ENCODE measurements at places on chromosomes 4 and X.

DNA sequence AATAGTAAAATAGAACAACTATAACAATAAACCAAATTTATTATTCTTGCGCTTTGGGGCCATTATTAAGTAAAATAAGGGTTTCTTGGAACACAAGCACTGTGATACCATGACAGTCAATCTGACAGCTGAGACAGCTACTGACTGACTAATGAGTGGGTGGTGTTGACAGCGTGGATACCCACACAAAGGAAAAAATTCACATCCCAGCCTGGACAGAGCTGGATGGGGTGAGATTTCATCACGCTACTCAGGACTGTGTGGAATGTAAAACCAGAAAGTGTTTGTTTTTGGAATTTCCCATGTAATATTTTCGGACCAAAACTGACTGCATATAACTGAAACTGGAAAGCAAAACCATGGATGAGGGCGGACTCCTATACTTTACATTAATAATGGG is 48.8 kb downstream of the IGFBP7 start:
- DNase-seq: no peak

DNA sequence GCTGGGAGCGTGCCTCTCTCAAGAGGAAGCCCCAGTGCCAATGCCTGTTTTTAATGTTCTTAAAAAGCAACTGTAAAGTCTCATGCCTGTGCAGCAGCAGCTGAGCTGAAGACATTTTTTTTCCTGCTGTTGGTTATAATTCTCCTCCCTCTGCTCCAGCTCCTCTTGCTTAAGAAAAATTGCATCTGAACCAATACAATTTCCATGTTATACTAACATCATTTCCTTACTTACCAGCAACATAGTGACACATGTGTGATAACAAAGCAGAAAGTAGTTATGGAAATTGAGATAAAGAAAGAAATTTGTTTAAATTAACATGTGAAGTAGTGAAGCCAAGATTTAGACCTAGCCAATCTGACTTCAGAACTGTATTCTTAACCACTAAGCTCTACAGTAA is 101.4 kb downstream of the TBC1D19 start:
- no peak for DNase-seq

- DNase-seq: no peak
Observed at GRCh38 chrX:72137846-72138495, 6.3 kb upstream of the RTL5 start.

DNA sequence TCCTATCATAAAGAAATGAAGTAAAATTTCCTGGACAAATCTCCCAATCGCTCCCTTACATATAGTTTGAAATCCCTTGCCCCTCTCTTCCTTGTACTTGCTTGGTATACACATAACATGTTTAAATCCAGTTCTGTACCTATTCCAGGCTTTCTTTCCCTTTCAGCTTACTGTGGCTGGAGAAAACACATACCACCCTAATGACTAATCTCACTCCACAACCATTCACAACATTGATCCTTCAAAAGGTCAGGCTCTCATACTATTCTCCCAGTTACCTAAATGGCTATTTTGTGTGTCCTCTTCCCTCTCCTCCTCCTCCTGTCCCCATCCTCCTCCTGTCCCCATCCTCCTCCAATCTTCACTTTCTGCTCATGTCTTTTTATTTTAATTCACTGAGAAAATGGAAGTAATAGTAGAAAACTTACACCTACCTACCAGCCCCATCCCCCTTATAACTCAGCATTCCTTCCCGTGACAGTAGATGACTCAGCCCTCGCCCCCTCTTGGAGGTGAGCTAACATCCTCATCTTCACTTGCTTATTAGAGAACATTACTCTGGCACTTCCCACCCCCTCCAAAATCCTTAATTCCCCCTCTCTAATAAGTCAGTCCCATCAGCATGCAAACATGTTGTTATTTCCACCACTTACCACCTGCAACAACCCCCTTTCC is 77.5 kb downstream of the IL15 start:
- no peak for DNase-seq

- DNase-seq: no peak
Observed at GRCh38 chrX:66672106-66672505, 33.2 kb upstream of the EDA2R start.

DNA sequence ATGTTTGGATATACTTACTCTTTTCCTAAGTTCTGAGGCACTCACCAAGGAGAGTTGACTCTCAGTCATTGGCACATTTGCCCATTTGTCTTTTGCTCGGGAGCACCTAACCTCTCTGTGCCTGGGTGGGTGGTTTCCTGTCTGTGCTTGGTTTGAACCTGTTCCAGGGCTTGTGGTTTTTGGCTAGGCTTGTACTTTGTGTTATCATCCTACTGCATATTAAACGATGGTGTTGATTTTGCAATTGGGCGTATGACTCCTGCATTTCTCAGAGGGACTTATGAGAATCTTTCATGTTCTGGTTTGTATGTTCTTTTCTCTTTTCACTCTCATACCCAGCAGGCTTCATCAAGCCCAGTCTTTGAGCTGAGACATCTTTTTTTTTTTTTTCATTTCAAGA is 161.7 kb downstream of the BTC start:
- DNase-seq: peak; percentile 33

DNA sequence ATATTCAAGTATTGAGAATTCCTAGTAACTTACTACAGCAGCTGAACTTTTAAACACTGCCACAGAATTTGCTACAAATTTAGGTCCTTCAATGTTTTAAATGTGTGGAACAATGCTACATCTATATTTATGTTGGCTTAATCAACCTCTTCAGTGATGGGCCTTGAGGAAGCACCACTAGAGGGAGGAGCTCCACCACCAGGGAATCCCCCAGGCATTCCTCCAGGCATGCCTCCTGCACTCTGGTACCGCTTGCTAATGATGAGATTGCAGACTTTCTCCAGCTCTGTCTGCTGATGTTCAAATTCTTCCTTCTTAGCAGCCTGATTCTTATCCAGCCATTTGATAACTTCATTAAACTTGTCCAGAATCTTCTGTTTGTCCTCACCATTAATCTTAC is 190.8 kb downstream of the HTR2C start:
- DNase-seq: no peak

GRCh38 chr4:2393353-2394270 is 24.8 kb downstream of the ZFYVE28 start:
- DNase-seq: peak; percentile 17

GRCh38 chrX:116009861-116010710 is 160.5 kb upstream of the AGTR2 start:
- DNase-seq: no peak

DNA sequence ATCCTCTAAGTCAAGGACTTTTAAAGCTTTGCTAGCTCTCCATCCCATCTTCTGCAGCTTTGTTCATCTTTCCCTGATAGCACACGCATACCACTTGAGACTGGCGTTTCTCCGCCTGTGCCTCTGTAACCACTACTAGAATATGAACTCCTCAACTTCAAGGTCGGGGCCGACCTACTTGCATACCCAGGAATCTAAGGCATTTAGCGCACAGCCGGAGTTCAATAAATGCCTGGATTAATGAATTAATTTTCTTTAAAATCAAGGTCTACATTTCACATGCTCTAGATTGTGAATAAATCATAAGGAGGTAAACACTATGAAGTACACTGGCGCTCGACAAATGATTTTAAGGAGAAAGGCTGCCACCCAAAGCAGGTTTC is 89.3 kb downstream of the HNRNPD start:
- no peak for DNase-seq

DNA sequence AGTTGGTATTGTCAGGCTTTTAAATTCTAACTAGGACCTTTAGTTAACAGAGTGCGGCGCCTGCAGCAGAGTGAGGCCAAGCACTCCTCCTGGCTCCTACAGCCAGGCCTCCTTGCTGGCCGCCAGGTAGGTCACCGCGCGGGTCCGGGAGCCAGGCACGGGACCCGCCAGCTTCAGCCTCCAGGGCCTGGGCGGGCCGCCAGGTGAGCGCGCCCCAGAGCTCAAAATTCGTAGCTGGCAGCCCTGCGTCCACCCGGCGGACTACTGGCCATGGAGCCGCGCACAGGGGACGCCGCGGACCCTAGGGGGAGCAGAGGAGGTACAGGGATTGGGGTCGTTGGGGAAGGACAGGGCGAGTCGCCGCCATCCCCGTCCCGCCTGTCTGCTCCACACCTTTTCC is at the start of gene MAGIX:
Gene MAGIX, plus strand, starts transcription at position 139 of the 400 bp plus-strand sequence. Its CDS starts 132 bp downstream, at position 271.
- no peak for DNase-seq

GRCh38 chr4:14400307-14400706 is 602.0 kb upstream of the CPEB2 start:
- no peak for DNase-seq

GRCh38 chr4:74278490-74278889 is 29.8 kb upstream of the EPGN start:
- DNase-seq: no peak

DNA sequence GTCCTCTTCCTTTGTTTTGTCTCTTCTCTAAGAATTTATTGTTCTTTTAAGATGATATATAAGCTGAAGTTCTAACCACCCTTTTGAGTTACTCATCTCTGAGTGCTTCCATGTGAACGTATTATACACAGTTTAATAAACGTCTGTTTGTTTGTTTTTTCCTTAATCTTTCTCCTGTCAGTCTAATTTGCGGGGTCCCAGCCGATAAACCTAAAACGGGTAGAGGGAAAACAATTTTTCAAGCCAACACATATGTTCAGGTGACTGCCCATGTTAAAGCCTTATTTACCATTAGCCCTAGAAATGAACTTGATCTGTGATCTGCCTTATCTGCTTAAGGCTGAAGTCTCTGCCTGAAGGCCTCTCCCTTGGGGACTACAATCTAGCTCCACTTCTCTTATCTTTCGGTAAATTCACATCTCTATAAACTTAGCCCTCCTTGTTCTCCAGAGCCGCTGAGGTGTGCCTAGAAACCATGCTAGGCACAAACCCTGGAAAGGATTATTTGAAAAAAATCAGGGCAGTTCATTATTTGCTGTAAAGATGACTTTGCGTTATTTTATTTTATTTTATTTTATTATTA is 158.8 kb downstream of the CAMK2D start:
- DNase-seq: no peak

GRCh38 chrX:38271154-38271716 is 50.6 kb upstream of the SRPX start:
- DNase-seq: no peak

DNA sequence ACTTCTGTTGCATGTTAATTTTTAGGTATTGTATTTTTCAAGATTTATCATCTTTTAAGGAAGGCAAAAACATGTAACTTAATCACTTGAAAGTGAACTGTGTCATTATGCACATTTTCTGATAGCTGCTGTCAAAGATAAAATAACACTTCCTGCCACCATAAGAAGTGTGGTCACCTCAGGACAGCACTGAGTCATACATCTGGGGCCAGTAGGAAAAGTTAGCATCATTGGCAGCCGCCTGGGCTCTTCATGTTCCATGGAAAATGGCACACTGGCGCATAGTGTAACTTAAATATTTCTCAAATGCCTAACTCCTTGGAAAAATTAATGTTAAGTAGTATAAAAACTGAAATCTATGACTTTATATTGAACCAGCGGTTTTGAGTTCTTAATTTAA is 24.2 kb downstream of the CNKSR2 start:
- no peak for DNase-seq

GRCh38 chr4:122764071-122764820 is 31.7 kb downstream of the BBS12 start:
- DNase-seq: no peak

DNA sequence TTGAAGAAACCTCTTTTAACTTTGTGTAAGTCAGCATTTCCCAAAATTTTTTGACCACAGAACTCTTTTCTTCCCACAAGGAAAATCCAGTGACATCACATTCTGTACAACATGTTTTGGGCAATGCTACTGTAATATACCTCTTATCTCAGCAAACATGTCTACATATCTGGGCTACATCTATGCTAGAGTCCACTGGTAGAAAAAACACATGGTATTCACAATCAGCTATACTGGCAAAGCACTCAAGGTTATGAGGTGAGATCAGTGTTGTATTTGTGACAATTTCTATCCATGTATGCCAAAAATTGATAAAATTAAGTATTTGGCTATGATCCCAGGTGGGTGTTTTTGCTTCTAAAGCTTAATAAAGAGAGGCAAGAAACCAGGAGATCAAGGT is 98.0 kb downstream of the ATP11C start:
- DNase-seq: no peak

DNA sequence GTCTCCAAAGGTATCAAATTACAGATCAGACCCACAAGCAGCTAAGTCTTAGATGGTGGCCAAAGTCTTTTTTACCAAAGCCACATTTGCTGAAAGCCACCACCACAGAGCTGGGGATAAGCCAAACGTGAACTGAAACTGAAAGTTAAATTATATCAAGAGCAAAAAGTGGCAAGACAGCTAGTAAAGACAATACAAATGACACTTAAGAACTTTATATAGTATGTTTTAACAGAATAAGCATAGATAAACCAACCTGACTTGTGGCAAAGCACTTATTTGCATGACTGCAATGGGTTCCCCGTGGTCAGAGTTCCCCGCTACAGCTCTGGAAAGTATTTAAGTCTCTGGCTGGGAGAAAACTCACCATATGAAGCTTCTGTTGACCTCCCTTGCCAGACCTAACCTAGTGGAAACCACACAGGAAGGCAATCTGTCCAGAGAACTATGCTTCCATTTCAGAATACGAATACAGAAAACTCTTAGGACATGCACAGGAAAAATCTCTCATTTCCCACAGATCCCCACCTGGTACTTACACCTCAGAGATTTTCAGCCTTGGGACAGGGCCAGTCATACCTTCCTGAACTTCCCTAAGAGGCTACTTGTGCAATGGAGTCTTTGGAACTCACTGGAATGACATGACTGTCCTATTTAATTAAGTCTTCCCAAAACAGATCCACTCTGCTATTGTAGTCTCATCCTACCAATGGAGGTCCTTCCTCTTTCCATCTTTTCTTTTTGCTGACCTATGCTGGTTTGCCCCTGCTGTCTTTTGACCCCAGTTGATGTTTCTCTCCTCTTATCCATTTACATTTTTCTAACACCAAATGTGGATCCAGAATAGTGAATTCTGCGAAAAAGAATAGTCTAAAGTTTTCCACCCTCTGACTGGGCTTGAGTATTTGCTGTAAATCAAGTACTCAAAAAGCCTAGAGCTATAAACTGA is 225.1 kb downstream of the NR3C2 start:
- DNase-seq: peak; percentile 57

GRCh38 chr4:28313729-28314713 is 1453.4 kb downstream of the STIM2 start:
- DNase-seq: no peak

GRCh38 chrX:38890963-38891362 is 89.7 kb downstream of the MID1IP1 start:
- no peak for DNase-seq

DNA sequence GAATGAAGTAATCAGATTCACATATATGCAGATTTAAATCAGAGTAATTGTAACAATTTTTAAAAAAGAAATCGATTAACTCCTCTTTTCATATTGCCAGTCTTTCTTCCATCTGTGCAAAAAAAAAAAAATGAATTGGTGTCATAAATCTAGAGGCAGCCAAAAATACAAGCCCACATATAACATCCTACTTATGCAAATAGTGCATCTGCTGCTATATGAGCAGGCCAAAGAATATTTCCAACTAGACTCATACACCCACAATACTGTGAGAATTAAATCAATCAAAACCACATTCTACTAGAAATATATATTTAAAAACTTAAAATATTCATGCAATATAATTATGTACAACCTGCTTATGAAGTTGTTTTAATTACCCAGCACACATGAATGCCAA is 298.1 kb upstream of the TRAM1L1 start:
- no peak for DNase-seq

- no peak for DNase-seq
Observed at GRCh38 chrX:20313899-20314298, 47.2 kb upstream of the RPS6KA3 start.
